ENCODE measurements at places on chromosomes 1 and 21.
A peak's percentile ranks its signal among the peaks of the same experiment; 100 is the strongest.

GRCh38 chr1:208238710-208239472, 5.3 kb downstream of the PLXNA2 start:
- peak; percentile 62 for DNase-seq

GRCh38 chr1:25140073-25140797, 92.1 kb downstream of the SYF2 start:
- DNase-seq: peak; percentile 80

DNA sequence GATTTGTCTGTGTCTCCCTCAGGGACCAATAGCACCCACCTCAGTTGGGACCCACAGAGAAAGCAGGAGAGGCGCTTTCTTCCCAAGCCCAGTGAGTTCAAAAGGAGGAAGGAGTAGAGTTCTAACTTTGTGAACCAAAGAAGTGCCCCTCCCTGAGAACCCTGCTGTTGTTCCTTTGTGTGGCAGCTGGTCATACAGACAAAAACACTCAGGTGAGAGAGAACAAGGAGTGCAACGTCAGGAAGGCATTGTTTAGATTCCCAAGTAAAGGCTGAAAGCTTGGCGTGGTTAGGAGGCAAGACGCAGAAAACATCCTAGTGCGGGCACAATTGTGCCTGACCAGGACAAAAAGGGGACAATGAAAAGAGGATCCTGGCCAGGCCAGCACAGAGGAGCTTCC, 654.6 kb downstream of the KIF26B start:
- no peak for DNase-seq

DNA sequence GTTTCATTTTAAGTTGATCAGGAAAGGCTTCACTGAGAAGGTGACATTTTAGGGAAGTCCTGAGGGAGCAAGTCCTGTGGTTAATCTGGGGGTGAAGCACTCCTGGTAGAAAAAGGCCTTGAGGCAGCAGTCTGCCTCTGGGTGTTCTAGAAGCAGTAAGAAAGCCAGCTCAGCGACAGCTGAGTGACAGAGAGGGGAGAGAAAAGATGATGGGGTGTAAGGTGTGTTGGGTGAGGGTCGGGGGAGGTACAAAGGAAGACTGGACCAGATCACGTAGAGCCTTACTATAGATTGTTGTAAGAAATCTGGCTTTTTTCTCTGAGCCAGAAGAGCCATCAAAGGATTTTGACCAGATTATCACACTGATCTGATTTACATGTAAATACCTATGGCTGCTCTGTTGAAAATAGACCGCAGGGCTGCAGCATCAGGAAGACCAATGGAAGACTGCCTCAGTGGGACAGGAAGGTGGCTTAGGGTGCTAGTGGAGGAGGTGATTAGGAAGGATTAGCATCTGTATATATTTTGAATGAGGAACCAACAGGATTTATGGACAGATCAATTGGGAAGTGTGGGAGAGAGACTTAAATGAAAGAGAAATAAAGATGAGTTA, 131.2 kb downstream of the CDC7 start:
- DNase-seq: no peak

DNA sequence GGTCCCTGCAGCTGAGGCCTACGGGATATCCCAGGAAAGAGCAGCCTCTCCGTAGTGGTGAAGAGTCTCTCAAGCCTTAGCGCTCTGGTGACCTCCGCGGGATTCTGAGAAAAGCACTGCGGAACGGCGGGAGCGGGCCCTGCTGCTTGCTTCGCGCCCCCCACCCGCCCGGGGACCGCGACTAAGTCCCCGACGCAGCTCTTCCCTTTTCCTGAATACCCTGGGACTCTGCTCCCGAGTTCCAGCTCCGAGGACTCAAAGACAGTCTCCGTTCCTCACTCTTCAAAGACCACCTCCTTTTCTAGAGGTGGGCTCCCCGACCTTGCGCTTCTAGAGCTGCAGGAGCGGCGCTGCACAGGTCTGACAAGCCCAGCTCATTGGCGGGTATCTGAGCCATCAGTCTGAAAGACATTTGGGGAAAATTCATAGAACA, 3.6 kb upstream of the PRRX1 start:
- DNase-seq: peak; percentile 13

- DNase-seq: no peak
Observed at GRCh38 chr1:46464915-46465314, 24.7 kb upstream of the DMBX1 start.

DNA sequence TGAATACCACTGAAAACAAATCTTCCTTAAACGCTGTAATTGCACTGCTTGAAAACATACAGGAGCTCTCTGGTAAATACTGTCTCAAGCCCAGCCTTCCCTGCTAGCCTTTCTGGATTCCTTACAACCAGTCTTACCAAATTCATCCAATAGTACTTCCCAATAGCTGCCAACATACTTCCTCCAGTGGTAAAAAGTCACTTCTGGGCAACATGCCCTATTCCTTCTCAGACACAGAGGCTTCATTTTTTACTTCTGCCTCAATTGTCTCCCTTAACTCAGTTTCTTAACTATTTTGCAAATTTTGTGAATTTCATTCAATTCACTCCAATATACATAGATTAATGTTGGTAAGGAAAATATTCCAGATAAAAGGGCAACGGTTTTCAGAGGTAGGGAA, 166.3 kb downstream of the TBX15 start:
- DNase-seq: no peak

DNA sequence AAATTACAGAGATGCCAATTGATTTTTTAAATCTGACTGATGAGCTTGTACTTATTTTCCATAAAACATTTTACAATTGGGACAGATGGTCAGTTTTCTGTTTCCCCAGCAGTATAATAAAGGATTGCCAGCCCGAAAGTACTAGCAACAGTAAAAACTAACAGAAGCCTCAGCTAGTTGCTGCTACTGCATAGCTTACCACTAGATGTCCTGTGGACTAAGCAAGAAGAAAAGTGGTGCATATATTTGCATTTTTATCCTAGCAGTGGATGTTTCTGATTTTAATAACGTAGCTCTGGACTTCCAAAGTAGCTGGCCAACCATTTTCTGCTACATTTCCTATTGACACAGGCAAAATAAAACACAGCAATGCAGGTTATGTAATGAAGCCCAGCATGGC, 241.5 kb downstream of the BARHL2 start:
- DNase-seq: no peak

DNA sequence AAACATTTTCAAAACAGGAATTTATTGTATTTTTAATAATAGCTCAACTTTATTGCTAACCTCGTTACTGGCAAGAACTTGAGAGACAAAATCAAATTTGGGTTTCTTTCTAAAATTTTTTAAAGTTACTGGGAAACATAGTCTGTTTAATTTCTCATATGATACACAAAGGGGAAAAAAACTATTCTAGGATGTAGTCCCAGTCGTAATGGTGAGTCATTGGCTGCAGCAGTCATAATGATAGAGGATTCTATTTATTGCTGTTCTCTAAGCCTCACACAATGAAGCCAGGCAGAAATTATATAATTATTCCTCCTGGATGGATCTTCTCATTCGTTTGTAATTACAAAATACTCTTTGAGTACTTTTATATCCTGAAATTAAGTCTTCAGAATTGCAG, 326.5 kb upstream of the SGIP1 start:
- DNase-seq: no peak

All from GM13976 (cell line).